ENCODE measurements at places on chromosomes 2 and 18.

GRCh38 chr2:64204703-64205102 is 60.5 kb upstream of the PELI1 start:
- DNase-seq, result no peak

DNA sequence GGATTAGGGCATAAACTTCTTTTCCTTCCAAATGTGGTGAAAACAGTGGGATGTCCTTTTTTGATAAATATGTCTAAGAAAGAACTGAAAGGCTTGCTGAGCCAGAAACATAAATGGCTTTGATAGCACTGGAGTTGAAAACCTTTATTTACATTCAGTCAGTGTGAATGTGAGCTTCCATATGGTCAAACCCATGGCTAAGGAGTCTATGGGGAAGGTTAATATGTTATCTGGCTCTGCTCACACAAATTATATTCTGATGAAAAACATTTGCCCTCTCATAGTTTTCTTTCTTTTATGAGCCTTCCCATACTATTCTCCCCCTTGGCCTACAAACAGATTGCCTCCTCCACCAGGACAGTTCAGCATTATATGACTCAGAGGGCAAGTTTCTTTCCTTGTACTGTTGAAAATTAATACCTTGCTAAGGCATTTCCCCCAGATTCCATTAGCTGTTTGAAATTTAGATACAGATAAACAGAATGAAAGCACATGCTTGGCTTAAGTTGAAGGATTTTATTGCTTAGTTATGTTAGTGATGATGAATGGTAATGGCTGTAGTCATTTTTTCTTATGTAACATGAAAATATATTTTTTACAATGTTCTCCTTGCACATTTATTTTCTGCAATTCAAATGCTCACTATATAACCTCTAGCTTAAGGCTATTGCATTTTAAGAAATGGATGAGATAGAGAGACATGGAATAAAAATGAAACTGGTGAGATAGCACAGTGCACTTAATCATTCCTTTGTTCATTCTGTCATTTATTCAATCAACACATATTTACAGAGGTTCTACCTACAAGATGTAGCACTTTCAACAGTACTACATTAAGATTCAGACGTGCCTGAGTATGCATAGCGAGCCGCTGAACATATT is 544.1 kb downstream of the LRRTM4 start:
- DNase-seq, result no peak

DNA sequence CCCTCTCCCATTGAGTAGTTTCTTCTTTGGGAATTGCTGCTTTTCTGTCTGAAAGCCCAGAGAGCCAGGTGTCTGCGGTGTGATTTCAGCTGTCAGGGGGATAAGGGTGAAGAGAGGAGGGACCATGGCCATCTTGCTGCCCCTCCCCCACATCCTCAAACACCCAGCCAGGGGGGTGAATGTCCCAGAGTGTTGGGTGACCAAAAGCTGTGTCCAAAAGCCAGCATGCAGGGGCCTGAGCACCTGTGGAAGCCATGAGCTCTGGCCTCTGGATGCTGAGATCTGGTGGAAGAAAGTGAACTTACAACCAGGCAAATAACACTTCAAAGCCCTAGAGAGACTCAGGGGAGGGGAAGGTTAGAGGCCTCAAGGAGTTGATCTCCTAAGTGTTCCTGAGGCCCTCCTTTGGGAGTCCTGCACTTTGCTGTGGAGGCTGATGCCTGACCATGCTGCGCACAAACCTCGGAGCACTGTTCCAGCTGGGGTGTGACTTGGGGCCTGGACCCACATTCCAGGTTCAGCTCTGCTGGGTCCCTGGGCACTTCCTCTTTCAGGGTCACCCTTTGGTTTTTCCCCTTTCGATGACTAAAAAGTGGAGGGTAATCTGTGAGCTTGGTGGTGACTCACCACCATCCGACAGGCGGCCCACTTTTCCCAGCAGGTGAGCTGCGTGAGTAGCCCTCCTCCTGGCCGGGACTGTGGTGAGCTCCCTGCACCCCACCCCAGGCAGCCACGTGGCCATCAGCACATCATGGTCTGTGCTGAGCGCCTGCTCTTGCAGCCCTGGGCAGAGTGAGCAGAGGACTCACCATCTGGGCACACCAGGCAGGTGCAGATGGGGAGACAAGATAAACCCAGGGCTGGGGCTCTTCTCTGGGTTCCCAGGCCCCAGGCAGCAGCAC is 66.8 kb upstream of the FOSL2 start:
- no peak for DNase-seq

DNA sequence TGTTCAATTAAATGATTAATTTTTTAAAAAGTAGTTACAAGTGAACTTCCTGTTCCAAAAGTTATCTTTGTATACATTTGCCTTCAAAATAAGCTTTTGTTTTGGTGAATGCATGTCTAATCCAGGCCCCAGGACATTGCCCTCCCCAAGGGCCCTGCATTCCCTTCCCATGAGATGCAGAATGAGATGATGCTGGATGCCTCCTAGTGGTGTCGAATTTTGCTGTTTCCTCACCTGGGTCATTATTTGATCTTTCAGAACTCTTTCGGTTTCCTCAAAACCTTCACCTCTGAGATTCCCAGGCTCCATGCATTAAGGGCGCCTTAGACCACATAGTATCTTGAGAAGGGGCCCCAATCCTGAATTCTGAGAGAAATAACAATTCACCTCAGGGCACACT is 728.8 kb downstream of the CNTNAP5 start:
- DNase-seq, result no peak

DNA sequence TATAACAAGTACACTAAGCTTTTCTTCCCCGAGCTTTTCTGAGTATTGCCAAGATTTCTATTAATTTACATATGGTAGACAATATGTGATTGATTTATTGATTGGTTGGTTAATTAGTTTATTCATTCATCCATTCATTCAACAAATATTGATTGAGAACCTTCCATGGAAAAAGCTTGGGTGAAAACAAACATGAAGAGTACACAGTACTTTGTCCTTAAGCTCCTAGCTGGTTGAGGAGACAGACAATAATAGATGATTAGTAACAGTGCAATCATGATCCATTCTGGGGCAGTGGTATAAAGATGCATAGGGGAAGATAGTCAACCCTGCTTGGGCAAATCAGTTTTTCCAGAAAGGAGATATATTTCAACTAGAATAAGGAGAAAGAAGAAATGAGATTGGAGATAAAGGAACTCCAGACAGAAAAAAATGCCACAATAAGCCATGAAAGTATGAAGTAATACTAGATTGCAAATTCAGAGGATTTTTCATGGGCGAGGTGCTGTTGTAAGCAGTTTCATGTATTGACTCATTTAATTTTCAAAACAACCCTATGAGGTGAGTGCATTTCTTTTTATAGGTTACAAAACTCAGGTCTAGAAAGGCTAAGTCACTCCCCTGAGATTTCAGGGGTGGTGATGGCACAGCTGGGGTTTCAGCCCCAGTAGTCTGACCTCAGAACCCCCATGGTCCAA is 129.5 kb downstream of the RND3 start:
- no peak for DNase-seq

DNA sequence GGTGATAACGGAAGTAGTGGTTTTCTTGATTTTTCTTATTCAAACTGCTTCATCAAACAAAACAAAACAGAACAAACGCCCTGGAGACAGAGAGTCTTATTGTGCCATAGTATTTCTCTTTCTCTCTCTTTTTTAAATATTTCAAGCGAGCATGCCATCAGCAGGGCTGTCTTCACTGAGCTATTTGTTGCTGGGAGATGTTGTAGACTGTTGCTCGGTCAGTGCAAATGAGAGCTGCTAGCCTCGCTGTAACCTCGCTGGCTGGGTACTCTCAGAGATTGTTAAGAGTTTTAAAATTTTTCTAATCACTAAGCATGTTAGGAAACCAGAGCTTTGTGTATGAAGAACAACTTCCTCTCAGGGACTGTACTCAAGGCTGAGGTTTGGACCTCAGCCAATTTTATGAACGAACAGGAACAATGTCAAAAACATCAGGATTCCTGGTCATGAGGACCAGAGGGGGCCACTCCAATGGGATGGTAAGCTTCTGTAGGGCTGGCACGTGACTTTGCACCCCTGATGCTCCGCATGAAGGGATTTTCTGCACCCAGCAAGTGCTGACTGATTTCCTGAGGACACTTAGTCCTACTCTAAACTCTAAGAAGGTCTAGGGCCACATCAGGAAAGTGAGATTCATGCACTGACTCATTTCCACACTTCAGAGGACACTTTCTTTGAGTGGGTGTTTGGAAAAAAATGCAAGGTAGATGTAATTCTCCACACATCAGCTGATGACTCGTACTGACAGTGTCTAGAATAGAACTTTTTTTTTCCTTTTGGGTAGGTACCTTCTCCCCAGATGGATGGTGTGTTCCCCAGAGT is 59.8 kb upstream of the IL1R1 start:
- peak; percentile 18 for DNase-seq

DNA sequence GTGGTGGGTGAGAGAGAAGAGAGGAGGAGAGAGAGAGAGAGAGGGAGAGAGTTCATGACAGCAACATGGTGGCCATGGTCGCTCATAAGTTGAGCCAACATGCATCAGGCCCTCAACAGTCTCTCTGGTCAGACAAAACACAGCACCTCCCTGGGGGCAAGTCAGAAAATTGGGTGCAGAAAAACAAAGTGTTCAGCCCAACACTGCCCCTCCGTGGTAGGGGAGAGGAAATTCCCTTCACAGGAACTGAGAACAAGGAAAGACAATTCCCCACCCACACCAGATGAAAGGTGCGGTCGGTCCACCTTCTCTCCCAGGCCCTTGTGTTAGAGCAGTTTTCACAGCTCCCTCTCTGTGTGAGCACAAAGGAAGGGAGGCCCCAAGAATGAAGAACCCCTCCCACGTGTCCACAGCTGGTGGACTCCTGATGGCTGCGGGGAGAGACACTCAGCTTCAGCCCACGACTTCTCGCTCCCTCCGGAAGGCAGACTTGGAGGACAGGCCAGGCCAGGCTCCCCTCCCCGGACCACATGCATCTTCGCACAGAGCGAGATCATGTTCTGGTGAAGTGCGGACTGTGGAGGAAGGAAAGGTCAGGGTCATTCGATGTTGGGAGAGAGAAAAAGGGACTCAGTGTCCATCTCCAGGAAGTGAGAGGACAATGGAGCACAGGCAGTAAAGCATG is 181.7 kb downstream of the ANAPC1 start:
- DNase-seq, result peak; percentile 30

DNA sequence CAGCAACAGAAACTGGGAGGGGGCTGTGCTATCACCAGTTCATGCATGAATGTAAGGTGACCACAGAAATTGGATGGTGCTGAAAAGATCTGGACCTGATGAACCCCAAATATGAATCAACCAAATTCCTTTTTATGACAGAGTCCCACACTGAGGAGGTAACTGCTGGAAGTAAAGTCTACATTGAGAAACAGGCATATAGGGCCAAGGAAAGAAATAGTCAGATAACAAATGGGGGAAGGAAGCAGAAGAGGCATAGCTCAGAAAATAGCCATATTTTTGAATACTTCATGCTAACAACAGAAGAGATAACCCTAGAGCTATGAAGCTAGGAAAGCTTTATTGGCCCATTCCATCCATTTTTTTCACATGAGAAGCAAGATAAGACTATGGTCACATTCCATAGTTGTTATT is 25.8 kb downstream of the ZC3H6 start:
- no peak for DNase-seq

- no peak for DNase-seq
Measured at GRCh38 chr2:218003281-218003944, 618 bp upstream of the TNS1 start.

GRCh38 chr2:115161081-115161770 is 718.8 kb downstream of the DPP10 start:
- no peak for DNase-seq

GRCh38 chr2:237291138-237291792 is 122.7 kb downstream of the COL6A3 start:
- DNase-seq, result no peak

DNA sequence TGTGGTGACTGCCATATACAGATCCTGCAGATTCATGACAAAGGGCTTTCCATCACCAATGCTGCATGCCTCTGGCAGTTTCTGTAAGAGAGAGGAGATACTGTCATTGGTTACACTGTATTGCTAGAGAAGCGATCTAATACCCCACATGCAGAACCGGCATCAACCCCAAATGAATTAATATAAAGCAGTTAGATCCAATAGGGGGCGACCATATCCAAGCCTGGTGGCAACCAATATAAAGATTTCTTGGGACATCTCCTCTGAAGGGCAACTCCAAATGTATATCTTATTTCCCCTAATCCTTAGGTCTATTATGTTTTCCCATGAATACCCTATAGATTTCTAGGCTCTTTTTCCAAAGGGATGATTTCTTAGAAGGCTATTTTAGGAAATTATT is 17.4 kb upstream of the IHH start:
- no peak for DNase-seq

- no peak for DNase-seq
Measured at GRCh38 chr2:221189431-221190067, 382.6 kb downstream of the EPHA4 start.

DNA sequence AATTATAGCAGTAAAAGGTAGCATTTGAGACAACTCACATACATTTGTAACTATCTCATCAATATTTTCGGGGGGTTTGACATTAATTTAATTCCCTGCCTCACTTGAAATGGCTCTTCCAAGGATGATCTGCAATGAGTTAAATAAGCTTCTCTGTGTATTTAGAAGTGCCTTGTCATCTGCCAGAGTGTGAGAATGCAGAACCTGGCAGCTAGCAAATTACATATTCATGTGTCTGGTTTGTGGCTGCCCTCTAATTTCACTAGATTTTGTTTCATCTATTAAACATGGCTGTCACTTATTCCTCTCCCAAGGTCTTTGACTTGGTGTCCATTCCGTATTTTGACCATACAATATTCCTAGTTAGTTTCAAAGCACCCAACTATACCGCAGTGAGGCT is 158.3 kb upstream of the CAVIN2 start:
- no peak for DNase-seq

- no peak for DNase-seq
Measured at GRCh38 chr2:154698296-154698720, at the start of gene KCNJ3. Gene KCNJ3 (plus strand): TSS chr2:154698695. CDS start chr2:154698776, 81 bp downstream.

DNA sequence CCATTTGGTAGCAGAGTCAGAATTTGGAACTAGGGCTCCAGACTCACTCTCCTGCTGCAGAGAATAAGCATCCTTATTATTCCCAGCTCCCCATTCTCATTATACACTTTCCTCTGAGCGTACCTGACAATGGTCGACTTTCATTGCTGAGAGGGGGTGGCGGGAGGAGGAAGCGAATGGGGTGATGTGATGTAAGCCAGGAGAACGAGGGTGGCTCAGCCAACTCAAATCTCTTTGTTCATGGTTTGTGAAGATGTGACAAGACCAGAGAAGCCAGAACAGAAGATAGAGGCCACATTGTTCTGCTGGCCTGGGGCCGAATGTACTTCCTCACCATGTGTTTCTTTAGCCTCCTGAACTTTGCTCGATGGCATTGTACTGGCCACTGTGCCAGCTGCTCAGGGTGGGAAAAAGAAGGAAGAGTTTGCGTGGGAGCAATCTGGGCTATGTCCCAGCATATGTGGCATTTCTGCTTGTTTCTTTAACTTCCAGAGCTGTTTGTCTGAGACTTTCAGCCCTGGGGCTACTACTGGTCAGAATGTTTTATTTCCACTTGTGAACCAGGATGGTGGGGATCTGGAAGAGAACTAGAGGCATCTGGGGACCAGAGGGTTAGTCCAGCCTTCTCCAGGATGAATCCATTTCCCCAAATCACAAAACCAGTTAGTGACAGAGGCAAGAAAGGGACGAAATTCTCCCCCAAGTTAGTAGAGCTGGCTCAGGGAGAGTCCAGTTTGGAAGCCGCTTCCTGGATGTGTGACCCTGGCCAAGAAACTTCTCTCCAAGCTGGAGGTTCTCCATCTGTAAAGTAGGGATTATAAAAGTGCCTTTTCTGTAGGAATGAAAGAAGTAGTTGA is 62.6 kb downstream of the MOGAT1 start:
- no peak for DNase-seq

Measured in stimulated activated CD8-positive, alpha-beta memory T cell treated with anti-CD3 and anti-CD28 coated beads, Interleukin-12 subunit alpha, Interleukin-12 subunit beta, amount 100 ng/mL, for 1 hour (primary cell).